A375 (cell line): ENCODE measurements at places on chromosomes 16 and 17. TPM values are rescaled to one million over a fixed set of nuclear protein-coding genes. Genes with fewer than 3 reads are reported as not detected.

TMEM235 gene
- not detected in 2 replicates for total RNA-seq

PER1 gene
- 27.1 and 44.5 TPM in 2 replicates for total RNA-seq

MYH2 gene
- total RNA-seq, result not detected in 2 replicates

CYBC1 gene
- total RNA-seq, result 48.5 and 53.5 TPM in 2 replicates

OR1A1 gene
- total RNA-seq, result not detected in 2 replicates

NOXO1 gene
- 0.23 TPM in 1 of 2 replicates, not detected in the other for total RNA-seq

NEK8 gene
- total RNA-seq, result 2.7 and 3.1 TPM in 2 replicates

PRPF8 gene
- 113 and 118 TPM in 2 replicates for total RNA-seq

ZFHX3 gene
- total RNA-seq, result 4.2 and 4.4 TPM in 2 replicates

CCL14 gene
- not detected in 2 replicates for total RNA-seq

FOXF1 gene
- 1.1 TPM in 2 replicates for total RNA-seq

KRTAP4-1 gene
- not detected in 2 replicates for total RNA-seq

GGT6 gene
- total RNA-seq, result not detected in 2 replicates

TP53TG3 gene
- total RNA-seq, result 0.58 and 5.6 TPM in 2 replicates

SHCBP1 gene
- 26.5 and 35.2 TPM in 2 replicates for total RNA-seq

ZMYND15 gene
- 0.27 and 0.38 TPM in 2 replicates for total RNA-seq

HEATR9 gene
- total RNA-seq, result not detected in 2 replicates

CHTF18 gene
- total RNA-seq, result 53.4 and 56.0 TPM in 2 replicates

SOX9 gene
- 1.5 and 1.6 TPM in 2 replicates for total RNA-seq

ACSM2A gene
- not detected in 2 replicates for total RNA-seq

KRTAP9-7 gene
- total RNA-seq, result not detected in 2 replicates

CCL1 gene
- total RNA-seq, result not detected in 2 replicates

IKZF3 gene
- 0.08 and 0.29 TPM in 2 replicates for total RNA-seq

PVALEF gene
- not detected in 2 replicates for total RNA-seq

SCIMP gene
- total RNA-seq, result not detected in 2 replicates

SEZ6L2 gene
- 19.9 and 22.6 TPM in 2 replicates for total RNA-seq

CTF1 gene
- total RNA-seq, result not detected in 2 replicates

TP53 gene
- total RNA-seq, result 40.1 and 41.7 TPM in 2 replicates

KRT24 gene
- total RNA-seq, result not detected in 2 replicates

PAGR1 gene
- 64.7 and 72.0 TPM in 2 replicates for total RNA-seq

BAHCC1 gene
- total RNA-seq, result 8.6 and 10.4 TPM in 2 replicates

MMP25 gene
- 0.16 and 0.75 TPM in 2 replicates for total RNA-seq

PYDC1 gene
- total RNA-seq, result not detected in 2 replicates

PIGQ gene
- total RNA-seq, result 35.4 and 47.3 TPM in 2 replicates

NRN1L gene
- 0.30 TPM in 1 of 2 replicates, not detected in the other for total RNA-seq

AP2B1 gene
- total RNA-seq, result 57.3 and 60.0 TPM in 2 replicates

ACE gene
- 2.5 and 2.6 TPM in 2 replicates for total RNA-seq

CPHXL2 gene
- not detected in 2 replicates for total RNA-seq

SLC13A5 gene
- 0.19 and 0.26 TPM in 2 replicates for total RNA-seq

RAB26 gene
- total RNA-seq, result 9.0 and 16.0 TPM in 2 replicates

RAD51D gene
- total RNA-seq, result 9.2 and 11.6 TPM in 2 replicates

ZP2 gene
- not detected in 2 replicates for total RNA-seq

ATP2C2 gene
- total RNA-seq, result 1.6 TPM in 1 of 2 replicates, not detected in the other

SLC6A4 gene
- total RNA-seq, result 0.26 TPM in 1 of 2 replicates, not detected in the other

ODAD4 gene
- total RNA-seq, result 7.9 and 9.4 TPM in 2 replicates

TP53TG3B gene
- 0.74 and 1.5 TPM in 2 replicates for total RNA-seq

SLC16A11 gene
- not detected in 2 replicates for total RNA-seq

OR4D1 gene
- not detected in 2 replicates for total RNA-seq

FAM20A gene
- 0.72 and 0.94 TPM in 2 replicates for total RNA-seq

RARA gene
- total RNA-seq, result 32.1 and 32.5 TPM in 2 replicates

FTSJ3 gene
- total RNA-seq, result 143 and 158 TPM in 2 replicates

KIFC3 gene
- 158 and 172 TPM in 2 replicates for total RNA-seq

ITGB3 gene
- 94.5 and 96.8 TPM in 2 replicates for total RNA-seq

USP6 gene
- not detected in 2 replicates for total RNA-seq
